ENCODE measurements at places on chromosomes 11 and 22.

GRCh38 chr11:45560155-45560912 lies 105.1 kb downstream of the CHST1 start:
- no peak for DNase-seq

DNA sequence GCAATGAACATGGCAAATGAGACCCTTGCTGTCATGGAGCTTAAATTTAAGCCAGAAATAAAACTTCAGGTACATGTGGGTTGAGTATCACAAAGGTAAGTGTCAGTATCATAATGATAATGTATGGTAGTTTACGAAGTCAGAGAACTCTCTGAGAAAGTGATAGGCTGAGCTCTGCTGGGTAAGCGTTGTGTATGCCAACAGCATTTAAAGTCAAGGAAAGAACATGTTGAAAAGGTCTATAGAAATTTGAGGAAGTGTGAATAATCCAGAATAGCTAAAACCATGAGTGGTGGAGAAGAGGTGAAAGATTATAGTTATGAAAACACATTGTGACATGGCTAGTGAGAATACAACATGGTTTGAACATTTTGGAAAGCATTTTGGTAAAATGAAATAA lies 17.4 kb upstream of the CTSC start:
- peak; percentile 53 for DNase-seq

- DNase-seq, result no peak
Observed at GRCh38 chr11:78270971-78271370, 82.3 kb downstream of the USP35 start.

- peak; percentile 43 for DNase-seq
Observed at GRCh38 chr22:40462195-40462984, 92.0 kb downstream of the SGSM3 start.

GRCh38 chr11:120243221-120243620 lies 3.3 kb downstream of the POU2F3 start:
- no peak for DNase-seq

DNA sequence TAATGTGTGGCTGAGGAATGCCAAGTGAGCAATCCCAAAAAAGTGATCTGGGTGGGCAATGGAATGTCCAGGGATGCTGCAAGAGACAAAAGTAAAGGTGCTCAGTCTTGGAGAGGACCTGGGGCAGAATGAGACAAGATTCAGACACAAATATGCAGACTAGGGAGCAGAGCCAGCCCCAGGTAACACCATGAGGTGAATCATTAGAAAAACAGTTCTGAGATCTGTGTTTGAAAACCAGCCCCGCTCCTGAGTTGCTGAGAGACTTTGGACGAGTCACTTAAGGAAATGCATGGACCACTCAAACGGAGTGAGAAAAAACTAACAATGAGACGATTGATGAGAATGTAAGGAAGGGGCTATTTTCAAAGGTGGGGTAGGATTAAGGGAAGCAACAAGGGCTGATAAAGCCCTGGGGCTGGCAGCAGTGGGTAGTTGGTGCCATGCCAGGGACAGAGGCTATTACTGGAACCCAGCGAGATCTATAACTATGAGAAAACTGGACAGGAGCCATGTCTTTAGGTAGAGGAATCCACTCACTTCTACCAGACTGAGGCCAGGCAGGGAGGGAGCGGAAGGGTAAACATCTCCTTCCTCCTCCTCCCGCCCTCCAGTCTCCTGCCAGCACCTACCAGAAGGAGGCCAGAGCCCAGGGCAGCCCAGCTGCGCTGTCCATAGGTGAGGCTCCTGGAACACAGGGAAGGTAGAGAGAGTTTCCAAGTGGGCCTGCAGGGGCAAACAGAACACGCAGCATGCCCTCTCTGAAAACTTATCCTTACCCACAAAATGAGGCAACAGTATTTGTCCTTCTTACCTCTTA lies 130.4 kb upstream of the TEAD1 start:
- no peak for DNase-seq

GRCh38 chr11:62446091-62446490 lies 27.3 kb downstream of the SCGB1A1 start:
- no peak for DNase-seq

- no peak for DNase-seq
Observed at GRCh38 chr11:126990716-126991480, 9.7 kb downstream of the KIRREL3 start.

GRCh38 chr22:47281126-47282106 lies 519.0 kb downstream of the TBC1D22A start:
- DNase-seq, result no peak

GRCh38 chr11:13003736-13004493 lies 5.2 kb upstream of the RASSF10 start:
- DNase-seq, result no peak

DNA sequence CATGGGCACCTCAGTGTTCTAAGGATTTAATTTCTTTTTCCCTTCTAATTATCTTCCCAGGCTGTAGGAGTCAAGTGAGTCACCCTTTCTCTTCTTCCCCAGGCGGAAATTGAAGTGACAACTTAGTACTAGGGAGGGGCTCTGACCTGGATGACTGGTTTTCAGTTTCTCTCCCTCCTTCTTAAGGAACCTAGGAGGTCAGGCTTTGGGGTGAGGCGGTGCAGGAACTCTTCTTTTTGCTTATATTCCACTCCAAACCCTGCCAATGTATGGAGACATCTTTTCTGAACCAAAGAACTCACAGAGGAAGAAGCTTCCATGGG lies 12.6 kb downstream of the ZDHHC5 start:
- DNase-seq, result peak; percentile 54

DNA sequence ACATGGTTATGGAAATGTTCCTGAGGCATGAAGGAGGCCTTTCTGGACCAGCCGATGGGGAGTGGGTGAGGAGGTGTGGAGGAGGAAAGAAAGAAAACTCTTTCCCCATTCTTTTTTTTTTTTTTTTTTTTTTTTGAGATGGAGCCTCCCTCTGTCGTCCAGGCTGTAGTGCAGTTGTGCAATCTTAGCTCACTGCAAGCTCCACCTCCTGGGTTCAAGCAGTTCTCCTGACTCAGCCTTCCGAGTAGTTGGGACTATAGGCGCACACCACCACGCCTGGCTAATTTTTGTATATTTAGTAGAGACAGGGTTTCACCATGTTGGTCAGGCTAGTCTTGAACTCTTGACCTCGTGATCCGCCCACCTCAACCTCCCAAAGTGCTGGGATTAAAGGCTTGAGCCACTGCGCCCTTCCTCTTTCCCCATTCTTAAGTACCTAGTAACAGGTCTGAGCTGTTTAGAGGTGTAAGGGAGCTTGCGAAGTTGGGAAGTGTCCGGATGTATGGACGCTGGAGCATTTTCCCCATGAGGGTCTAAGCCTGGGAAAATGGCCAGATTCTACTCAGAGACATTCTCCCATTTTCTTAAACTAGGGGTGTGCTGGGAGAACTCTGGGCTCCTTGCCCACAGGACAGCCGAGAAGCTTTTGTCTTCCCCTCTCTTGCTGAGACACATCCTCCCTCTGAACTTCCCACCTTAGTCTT lies 135.8 kb downstream of the TEAD1 start:
- DNase-seq, result no peak

DNA sequence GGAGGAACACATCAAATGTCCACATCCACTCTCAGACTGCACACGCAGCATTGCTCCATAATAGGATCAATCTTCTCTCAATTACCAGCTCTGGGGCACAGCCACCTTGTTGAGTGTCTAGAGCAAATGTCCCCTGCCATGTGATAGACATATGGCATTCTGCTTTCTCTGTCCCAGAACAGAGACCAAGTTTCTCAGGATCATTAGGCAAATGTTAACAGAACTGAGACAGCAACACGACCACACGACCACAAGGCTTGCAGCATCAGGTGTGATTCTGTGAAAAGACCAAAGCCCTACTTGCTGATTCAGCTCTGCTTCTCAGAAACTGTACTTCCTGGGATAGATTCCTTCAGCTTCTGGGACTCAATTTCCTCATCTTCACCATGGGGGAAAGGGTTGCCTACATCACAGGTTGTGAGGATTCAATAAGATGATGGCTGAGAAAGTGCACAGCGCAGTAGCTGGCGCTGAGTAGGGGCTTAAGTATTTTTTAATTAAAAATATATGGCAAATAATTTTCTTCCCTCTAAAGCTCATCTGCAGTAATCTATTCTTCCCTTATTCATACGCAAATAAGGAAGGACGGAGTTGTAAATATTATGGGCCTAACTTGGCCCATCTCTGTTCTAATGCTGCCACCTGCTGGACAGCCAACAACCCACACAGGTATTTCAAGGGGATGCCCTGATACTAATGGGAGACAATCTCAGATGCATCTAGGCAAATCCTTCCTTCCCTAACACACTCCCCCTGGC lies 54.3 kb upstream of the USP47 start:
- DNase-seq, result peak; percentile 78
